Activated T-cell treated with anti-CD3 and anti-CD28 coated beads, Interleukin-2, amount 50 U/mL, for 72 hours (primary cell): ENCODE measurements at places on chromosomes 3 and 15.

- no peak for DNase-seq
- H3K36me3 ChIP-seq: no peaks in the 10 kb centered on the region
- H3K27me3 ChIP-seq: no peaks in the 10 kb centered on the region
- no peak overlapping the region for H3K4me3 ChIP-seq
Measured at GRCh38 chr3:95097493-95097892, 1034.6 kb downstream of the NSUN3 start.

- peaks cover 14% of the 10 kb centered on the region for H3K4me1 ChIP-seq
- peak; percentile 3 for DNase-seq
- H3K4me3 ChIP-seq: peak overlapping the region; percentile 40
- no peak overlapping the region for H3K27ac ChIP-seq
- H3K27me3 ChIP-seq: peaks cover 48% of the 10 kb centered on the region
Measured at GRCh38 chr15:34609102-34610057, 25.9 kb upstream of the GOLGA8B start.

GRCh38 chr3:55190331-55190730, 262.5 kb upstream of the LRTM1 start:
- H3K27ac ChIP-seq: no peak overlapping the region
- H3K27me3 ChIP-seq: no peaks in the 10 kb centered on the region
- no peaks in the 10 kb centered on the region for H3K4me1 ChIP-seq
- H3K4me3 ChIP-seq: no peak overlapping the region
- no peak for DNase-seq

GRCh38 chr3:127013181-127013580, 30.3 kb downstream of the PLXNA1 start:
- no peak overlapping the region for H3K27ac ChIP-seq
- no peaks in the 10 kb centered on the region for H3K27me3 ChIP-seq
- H3K4me1 ChIP-seq: no peaks in the 10 kb centered on the region
- no peak for DNase-seq
- H3K4me3 ChIP-seq: no peak overlapping the region

DNA sequence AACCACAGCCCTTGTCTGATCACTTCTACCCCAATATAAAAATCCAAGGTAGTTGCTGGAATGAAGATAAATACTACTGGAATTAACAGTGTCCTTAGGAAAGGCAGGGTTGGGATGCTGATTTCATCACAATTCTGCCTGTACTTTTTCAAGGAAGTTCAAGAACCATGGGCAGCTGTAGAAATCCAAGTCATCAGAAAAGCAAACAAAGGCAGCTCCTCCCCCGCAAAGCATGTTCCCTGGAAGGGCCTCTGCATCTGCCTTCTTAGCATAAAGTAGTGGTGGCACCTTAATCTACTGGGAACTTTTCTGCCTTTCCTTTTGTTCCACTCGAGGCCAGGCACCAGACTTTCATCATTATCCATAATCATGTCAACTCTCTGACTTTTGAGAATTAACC, 54.4 kb downstream of the ERC2 start:
- DNase-seq: no peak
- H3K4me3 ChIP-seq: no peak overlapping the region
- H3K36me3 ChIP-seq: no peaks in the 10 kb centered on the region
- no peak overlapping the region for H3K27ac ChIP-seq
- H3K27me3 ChIP-seq: peaks cover 8% of the 10 kb centered on the region

GRCh38 chr15:25054329-25054728, 99.5 kb downstream of the SNRPN start:
- H3K27me3 ChIP-seq: no peaks in the 10 kb centered on the region
- no peak for DNase-seq
- no peak overlapping the region for H3K4me3 ChIP-seq
- H3K4me1 ChIP-seq: no peaks in the 10 kb centered on the region
- peaks cover 82% of the 10 kb centered on the region for H3K36me3 ChIP-seq

GRCh38 chr15:20659265-20659664, 117.7 kb upstream of the GOLGA6L6 start:
- H3K27ac ChIP-seq: no peak overlapping the region
- H3K4me3 ChIP-seq: no peak overlapping the region
- no peak for DNase-seq
- no peaks in the 10 kb centered on the region for H3K27me3 ChIP-seq
- no peaks in the 10 kb centered on the region for H3K4me1 ChIP-seq
- H3K36me3 ChIP-seq: no peaks in the 10 kb centered on the region

GRCh38 chr15:70185251-70185711, 87.6 kb upstream of the TLE3 start:
- H3K27me3 ChIP-seq: peaks cover 14% of the 10 kb centered on the region
- H3K4me1 ChIP-seq: peaks cover 4% of the 10 kb centered on the region
- no peaks in the 10 kb centered on the region for H3K36me3 ChIP-seq
- no peak overlapping the region for H3K4me3 ChIP-seq
- no peak for DNase-seq

- H3K36me3 ChIP-seq: no peaks in the 10 kb centered on the region
- H3K27ac ChIP-seq: peak overlapping the region; percentile 67
- peaks cover 57% of the 10 kb centered on the region for H3K4me1 ChIP-seq
- H3K4me3 ChIP-seq: no peak overlapping the region
- no peaks in the 10 kb centered on the region for H3K27me3 ChIP-seq
- DNase-seq: no peak
Measured at GRCh38 chr3:23826382-23827064, 20.8 kb downstream of the UBE2E1 start.

- no peaks in the 10 kb centered on the region for H3K36me3 ChIP-seq
- H3K4me1 ChIP-seq: no peaks in the 10 kb centered on the region
- H3K4me3 ChIP-seq: no peak overlapping the region
- DNase-seq: no peak
- H3K27ac ChIP-seq: no peak overlapping the region
Measured at GRCh38 chr3:144931590-144931989, 960.0 kb downstream of the DIPK2A start.

- DNase-seq: no peak
- peaks cover 97% of the 10 kb centered on the region for H3K4me1 ChIP-seq
- H3K36me3 ChIP-seq: peaks cover 31% of the 10 kb centered on the region
- H3K27me3 ChIP-seq: no peaks in the 10 kb centered on the region
- H3K27ac ChIP-seq: peak overlapping the region; percentile 19
Measured at GRCh38 chr15:70090436-70091296, 7.1 kb downstream of the TLE3 start.

- peaks cover 22% of the 10 kb centered on the region for H3K36me3 ChIP-seq
- H3K4me3 ChIP-seq: no peak overlapping the region
- no peak for DNase-seq
- no peaks in the 10 kb centered on the region for H3K27me3 ChIP-seq
Measured at GRCh38 chr15:90914305-90915080, 11.4 kb downstream of the MAN2A2 start.

DNA sequence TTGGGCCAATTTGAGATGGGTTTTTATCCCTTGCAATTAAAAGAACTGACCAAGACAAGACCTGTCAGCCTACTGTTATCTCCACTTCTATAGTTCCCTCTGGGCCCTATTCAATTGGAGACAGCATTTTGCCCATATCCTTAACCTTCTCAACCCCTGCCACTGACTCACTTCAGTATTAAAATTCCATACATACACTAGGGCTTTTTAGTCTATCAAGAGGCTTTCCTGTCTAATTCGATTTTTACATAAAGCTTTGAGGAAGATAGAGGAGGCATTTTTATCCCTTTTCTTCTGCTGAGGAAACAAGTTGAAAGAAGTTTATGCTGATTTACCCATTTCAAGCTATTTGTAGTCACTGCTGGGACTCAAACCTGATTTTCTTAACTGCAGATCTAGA, 51.1 kb downstream of the GTF2E1 start:
- H3K36me3 ChIP-seq: no peaks in the 10 kb centered on the region
- DNase-seq: no peak
- no peak overlapping the region for H3K4me3 ChIP-seq
- no peak overlapping the region for H3K27ac ChIP-seq

GRCh38 chr3:45583021-45583851, 11.3 kb upstream of the LIMD1 start:
- no peaks in the 10 kb centered on the region for H3K36me3 ChIP-seq
- peaks cover 9% of the 10 kb centered on the region for H3K4me1 ChIP-seq
- no peak for DNase-seq
- H3K4me3 ChIP-seq: no peak overlapping the region

DNA sequence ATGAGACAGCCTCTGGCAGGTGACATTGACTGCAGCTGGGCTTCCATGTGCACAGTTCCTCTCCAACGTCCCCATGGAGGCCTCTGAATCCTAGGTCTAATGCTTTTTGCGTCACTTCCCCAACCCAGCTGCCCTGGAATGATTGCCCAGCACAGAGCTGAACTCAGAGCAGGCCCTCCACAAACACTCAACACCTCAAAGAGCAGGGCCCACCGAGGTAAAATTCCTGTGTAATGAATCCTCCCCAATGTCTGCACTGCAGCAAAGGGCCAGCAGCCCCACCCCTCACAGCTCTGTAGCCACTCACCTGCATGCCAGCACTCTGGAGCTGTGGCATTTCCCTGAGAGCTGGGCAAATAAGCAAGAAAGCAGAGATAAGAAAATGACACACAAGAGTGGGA, 42.6 kb upstream of the DUSP7 start:
- peaks cover 28% of the 10 kb centered on the region for H3K36me3 ChIP-seq
- no peak overlapping the region for H3K27ac ChIP-seq
- DNase-seq: no peak
- no peak overlapping the region for H3K4me3 ChIP-seq
- H3K27me3 ChIP-seq: no peaks in the 10 kb centered on the region
- H3K4me1 ChIP-seq: no peaks in the 10 kb centered on the region

GRCh38 chr3:53103397-53104296, 26.6 kb downstream of the RFT1 start:
- H3K27me3 ChIP-seq: no peaks in the 10 kb centered on the region
- peaks cover 63% of the 10 kb centered on the region for H3K4me1 ChIP-seq

- no peak for DNase-seq
- peaks cover 4% of the 10 kb centered on the region for H3K36me3 ChIP-seq
- no peak overlapping the region for H3K27ac ChIP-seq
- H3K4me3 ChIP-seq: no peak overlapping the region
- peaks cover 17% of the 10 kb centered on the region for H3K27me3 ChIP-seq
Measured at GRCh38 chr15:60070838-60071493, 66.9 kb downstream of the FOXB1 start.

GRCh38 chr3:54572197-54572895, 355.5 kb downstream of the LRTM1 start:
- H3K4me3 ChIP-seq: no peak overlapping the region
- no peak overlapping the region for H3K27ac ChIP-seq
- H3K27me3 ChIP-seq: no peaks in the 10 kb centered on the region
- no peaks in the 10 kb centered on the region for H3K36me3 ChIP-seq
- no peak for DNase-seq
- no peaks in the 10 kb centered on the region for H3K4me1 ChIP-seq

- H3K36me3 ChIP-seq: no peaks in the 10 kb centered on the region
- H3K4me1 ChIP-seq: no peaks in the 10 kb centered on the region
- no peak overlapping the region for H3K27ac ChIP-seq
- H3K4me3 ChIP-seq: no peak overlapping the region
- peaks cover 22% of the 10 kb centered on the region for H3K27me3 ChIP-seq
- DNase-seq: no peak
Measured at GRCh38 chr15:92591275-92591674, 64.3 kb downstream of the FAM174B start.

- H3K4me1 ChIP-seq: peaks cover 5% of the 10 kb centered on the region
- peak overlapping the region; percentile 20 for H3K27ac ChIP-seq
- no peaks in the 10 kb centered on the region for H3K36me3 ChIP-seq
- no peak overlapping the region for H3K4me3 ChIP-seq
Measured at GRCh38 chr3:126446791-126447190, 28.9 kb downstream of the ZXDC start.

DNA sequence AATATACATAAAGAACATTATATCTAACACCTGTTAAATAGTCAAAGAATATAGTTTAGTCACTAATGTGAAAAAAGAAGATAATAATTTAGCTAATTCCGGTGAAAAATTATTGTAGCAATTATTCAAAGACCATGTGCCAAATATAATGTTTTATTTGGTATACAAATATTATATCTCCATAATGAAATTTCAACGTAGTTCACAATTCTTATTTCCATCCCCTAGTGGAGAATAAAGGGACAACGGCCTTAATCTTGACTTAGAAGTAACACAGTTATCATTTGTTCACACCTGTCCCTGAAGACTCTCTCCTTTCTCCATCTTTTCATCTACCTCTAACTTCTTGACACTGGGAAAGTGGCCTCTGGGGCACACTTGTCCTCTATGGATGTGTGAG, 213.4 kb downstream of the ERC2 start:
- no peak for DNase-seq
- H3K27ac ChIP-seq: no peak overlapping the region
- H3K4me1 ChIP-seq: no peaks in the 10 kb centered on the region
- peaks cover 14% of the 10 kb centered on the region for H3K27me3 ChIP-seq

- no peak overlapping the region for H3K27ac ChIP-seq
- no peak overlapping the region for H3K4me3 ChIP-seq
- DNase-seq: no peak
- H3K36me3 ChIP-seq: no peaks in the 10 kb centered on the region
- no peaks in the 10 kb centered on the region for H3K27me3 ChIP-seq
- peaks cover 33% of the 10 kb centered on the region for H3K4me1 ChIP-seq
Measured at GRCh38 chr15:52171807-52172206, 19.4 kb downstream of the GNB5 start.

DNA sequence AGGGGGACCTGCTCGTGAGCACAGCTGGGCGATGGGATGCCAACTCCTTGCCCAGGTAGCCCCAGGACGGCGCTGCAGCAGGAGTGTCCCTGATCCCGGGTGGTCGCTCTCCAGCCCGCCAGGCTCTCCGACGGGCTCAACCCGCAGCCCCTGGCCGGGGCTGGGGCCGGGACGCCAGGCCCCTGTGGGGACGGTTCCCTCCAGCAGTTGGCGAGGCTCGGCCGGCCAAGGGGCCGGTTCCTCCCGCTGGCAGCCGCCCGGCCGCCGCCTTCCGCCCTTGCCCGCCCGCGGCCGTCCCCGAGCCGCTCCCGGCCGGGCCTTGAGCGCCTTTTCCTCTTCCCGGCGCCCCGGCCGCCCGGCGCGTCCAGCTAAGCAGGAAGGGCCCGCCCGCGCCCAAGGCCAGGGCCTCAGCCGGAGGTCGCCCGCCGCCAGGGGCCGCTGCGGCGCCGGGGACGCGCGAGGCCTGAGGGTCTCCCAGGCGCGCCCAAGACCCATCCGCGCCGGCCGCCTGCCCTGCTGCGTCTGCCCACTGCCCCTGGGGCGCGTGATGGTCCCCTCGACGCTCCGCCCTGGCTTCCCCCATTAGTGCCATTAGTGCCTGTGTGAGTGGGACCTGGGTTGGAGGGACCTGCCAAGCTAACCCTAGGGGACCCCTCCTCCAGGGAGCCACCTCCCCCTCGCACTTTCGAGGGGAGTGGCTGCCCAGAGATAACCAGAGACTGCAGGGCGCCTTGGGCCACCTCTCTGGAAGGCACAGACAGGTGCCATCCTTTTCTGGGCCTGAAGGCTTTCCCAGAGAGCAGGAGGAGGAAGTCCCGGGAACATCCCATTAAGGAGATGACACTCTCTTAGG, 106.4 kb downstream of the FBLN2 start:
- peak; percentile 69 for DNase-seq
- H3K27ac ChIP-seq: no peak overlapping the region

GRCh38 chr15:83978588-83978987, 257.0 kb upstream of the GOLGA6L4 start:
- no peak overlapping the region for H3K4me3 ChIP-seq
- H3K4me1 ChIP-seq: no peaks in the 10 kb centered on the region
- H3K27ac ChIP-seq: no peak overlapping the region
- H3K36me3 ChIP-seq: no peaks in the 10 kb centered on the region
- no peak for DNase-seq
- H3K27me3 ChIP-seq: peaks cover 11% of the 10 kb centered on the region
